ENCODE measurements at places on chromosomes 5 and 9. TPM values are rescaled to one million over a fixed set of nuclear protein-coding genes. Genes with fewer than 3 reads are reported as not detected.

SHC3 gene
- total RNA-seq: 2.3 TPM

LCN1 gene
- total RNA-seq: not detected

GRCh38 chr5:103918668-103919367 lies 356.2 kb upstream of the NUDT12 start:
- DNase-seq: no peak

DNA sequence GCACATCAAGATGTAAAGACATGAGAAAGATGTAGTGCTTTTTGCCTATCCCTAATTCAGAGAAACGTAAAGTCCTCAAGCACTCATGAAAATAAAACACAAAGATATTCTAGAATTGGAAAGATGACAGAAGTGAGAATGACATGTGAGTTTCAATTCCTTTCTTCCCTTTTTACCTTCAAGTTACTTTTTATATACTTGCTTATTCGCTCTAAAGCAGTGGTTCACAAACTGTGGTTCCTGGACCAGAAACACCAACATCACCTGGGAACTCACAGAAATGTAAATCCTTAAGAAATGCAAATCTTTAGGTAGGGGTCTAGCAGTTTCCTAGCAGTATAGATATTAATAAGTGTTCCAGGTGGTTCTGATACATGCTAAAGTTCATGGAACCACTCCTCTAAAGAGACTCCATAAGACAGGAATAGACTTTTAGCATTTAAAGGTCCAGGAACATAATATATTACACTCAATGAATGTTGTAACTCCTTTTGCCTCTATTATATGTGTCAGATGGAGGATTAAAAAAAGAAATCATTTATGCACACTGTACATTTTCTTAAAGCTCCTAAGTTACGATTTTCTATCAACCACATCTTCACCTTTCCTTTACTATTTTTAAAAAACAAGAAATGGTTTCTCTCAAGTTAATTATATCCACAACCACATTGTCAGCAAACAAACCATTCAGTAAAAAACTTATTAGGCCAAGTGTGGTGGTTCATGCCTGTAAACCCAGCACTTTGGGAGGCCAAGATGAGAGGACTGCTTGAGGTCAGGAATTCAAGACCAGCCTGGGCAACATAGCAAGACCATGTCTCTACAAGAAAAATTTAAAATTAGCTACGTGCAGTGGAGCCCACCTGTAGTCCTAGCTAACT lies 39.9 kb downstream of the ERP44 start:
- no peak for DNase-seq

- DNase-seq: no peak
Observed at GRCh38 chr5:9726931-9727330, 96.8 kb upstream of the TAS2R1 start.

- peak; percentile 26 for DNase-seq
Observed at GRCh38 chr5:64690417-64691151, at the start of gene SHISAL2B. Gene SHISAL2B, plus strand, starts transcription at chr5:64690503. Its CDS starts 121 bp downstream, at chr5:64690624.

GRCh38 chr5:388266-389196 lies 54.4 kb upstream of the EXOC3 start:
- no peak for DNase-seq

- no peak for DNase-seq
Observed at GRCh38 chr5:121719255-121719654, 132.4 kb upstream of the FTMT start.
